ENCODE measurements at places on chromosomes 5 and 9.

DNA sequence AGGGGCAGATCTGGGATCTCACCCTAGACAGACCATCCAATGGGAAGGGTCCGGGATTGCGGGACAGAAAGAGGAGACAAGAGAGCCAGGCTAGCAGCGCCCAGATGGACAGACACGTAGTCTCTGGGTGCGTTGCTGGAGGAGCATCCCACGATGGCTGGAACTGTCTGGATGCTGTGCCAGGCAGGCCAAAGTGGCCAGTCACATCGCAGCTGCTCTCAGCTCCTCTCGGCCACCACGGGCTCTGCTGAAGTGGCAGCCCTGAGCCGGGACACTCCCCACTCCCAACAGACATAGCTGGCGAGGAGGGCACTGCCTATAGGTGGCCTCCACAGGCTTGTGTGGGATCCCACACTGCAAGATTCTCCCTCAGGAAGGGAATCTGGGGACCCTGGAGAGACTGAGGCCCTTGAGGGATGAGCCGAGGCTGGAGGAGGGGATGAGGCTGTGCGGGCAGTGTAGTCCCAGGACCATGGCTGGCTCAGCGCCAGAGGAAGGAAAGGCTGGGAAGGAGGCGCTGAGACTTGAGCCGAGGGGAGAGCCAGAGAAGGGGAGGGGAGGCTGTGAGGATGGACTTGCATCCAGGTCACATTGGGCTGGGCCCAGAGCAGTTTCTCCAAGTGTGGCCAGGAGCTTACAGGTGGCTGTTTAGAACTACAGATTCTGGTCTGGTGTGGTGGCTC is 10.3 kb upstream of the WDR5 start:
- DNase-seq = no peak

- DNase-seq = no peak
These were observed 103.9 kb downstream of the ST8SIA4 start for GRCh38 chr5:100799166-100799565.

DNA sequence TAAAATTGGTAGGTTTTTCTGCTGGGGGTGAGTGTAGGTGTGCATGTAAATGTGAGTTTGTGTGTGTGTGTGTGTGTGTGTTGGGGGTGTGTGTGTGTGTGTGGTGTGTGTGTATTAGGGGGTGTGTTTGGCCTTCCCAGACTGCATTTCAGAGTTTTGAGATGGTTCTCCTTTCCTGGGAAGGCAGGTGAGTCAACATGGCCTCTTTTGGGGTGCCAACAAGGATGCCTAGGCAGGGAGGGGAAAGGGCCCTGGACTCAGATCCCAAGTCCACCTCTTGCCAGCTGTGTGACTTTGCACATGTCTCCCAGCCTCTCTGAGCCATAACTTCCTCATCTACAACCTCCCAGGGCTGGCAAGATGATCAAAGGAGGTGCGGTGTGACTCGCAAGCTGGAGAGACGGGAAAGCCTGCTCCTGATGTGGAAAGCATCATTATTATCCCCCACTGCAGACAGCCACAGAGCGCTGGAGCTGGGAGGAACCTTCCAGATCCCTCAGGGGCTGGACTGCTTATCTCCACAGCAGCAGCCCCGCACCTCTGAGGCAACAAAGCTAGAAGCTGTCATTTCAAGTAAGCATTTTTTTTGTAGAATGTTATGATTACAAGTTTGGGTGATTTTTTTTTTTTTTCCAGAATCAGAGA is 63.5 kb upstream of the TBC1D2 start:
- DNase-seq = no peak

GRCh38 chr5:173969167-173970049 is 19.6 kb upstream of the C5orf47 start:
- DNase-seq = no peak

- no peak for DNase-seq
These were observed 209.8 kb downstream of the ENC1 start for GRCh38 chr5:74430631-74431289.

DNA sequence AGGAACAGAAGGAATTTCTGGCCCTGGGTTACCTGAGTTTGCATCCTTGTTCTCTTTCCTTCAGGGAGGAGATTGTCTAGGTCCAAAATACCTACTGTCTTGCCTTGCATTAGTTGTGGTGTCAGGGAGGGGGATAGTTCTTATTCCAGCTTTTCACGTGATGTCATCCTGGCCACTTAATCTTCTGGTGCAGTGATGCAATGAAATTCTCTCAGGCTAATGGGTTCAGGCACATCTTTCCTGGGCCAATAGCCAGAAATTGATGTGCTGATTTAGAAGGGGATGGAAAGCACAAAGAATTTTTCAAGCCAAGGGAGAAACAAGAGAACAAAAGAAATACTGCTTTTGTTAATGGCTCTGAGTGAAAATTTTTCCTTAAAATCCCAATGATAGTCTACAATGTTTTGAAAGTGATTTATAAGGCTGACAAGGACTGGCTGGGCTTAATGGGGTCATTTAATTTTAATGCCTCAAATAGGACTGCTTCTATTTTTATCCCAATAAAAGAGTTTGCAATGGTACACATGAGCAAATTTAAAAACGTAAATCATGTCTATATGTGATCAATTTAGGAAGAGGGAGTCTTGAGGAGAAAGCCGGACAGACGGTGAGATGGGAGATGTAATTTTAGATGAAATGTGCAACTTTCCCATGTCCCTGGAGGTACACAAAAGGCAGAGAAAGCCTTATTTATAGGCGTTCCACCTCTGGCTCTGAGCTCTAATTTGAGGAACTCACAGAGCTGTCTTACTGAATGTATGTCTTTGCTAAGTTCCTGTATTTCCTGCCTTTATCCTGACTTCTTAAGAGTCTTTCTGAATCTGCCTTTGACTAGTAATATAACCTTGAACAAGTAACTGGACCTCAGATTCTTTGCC is 89.3 kb upstream of the SV2C start:
- no peak for DNase-seq

DNA sequence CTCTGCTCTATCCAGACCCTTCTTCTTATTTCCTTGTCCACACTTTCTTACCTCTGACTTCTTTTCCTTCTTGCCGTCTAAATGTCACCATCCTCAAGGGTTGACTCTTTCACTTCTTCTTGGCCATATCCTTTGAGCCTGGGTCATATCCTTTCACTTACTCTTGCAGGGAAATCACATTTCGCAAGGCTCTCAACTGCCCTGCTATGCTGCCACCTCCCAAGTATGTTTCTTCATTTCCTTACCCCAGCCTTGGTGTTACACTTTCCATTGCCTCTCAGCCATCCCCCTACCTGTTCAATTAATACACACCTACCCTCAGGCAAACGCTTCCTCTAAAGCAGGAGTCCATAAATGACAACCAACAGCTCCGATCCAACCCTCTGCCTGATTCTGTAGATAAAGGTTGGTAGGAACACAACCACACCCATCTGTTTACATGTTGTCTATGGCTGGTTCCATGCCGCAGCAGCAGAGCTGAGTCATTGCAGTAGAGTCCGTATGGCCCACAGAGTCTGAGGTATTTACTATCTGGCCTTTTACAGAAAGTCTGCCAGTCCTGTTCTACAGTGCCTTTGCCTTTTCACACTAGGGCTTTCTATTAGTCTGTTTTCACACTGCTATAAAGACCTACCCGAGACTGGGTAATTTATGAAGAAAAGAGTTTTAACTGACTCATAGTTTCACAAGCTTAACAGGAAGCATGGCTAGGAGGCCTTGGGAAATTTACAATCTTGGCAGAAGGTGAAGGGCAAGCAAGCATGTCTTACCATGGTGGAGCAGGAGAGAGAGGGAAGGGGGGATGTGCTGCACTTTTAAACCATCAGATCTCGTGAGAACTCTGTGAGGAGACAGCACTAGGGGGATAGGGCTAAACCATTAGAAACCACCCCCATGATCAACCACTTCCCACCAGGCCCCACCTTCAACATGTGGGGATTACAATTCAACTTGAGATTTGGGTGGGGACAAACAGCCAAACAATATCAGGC is 97.9 kb downstream of the SV2C start:
- no peak for DNase-seq

- DNase-seq = no peak
These were observed 11.8 kb upstream of the CXXC5 start for GRCh38 chr5:139636207-139636792.

DNA sequence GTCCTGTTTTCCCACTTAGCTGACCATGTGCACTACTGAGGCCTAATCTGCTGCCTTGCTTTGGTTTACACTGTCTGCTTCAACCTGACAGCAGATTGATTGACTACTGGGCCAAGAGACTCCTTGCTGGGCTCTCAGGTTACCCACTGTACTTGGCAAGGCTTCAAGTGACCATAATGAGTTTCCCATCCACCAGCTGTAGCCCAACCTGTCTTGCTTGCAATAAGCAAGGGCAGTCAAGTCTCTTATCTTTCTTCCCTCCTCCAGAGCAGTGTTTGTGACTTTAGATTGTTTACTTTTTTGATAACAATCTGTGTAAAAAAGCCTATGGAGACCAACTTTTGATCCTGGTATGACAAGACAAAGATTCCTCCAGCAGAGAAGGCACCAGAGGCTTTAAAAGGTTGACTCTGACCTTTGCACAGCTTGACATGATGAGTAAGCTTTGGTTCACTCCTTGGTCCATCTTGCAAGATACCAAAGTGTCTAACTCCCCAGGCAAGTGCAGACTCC is 912.3 kb upstream of the SEMA6A start:
- no peak for DNase-seq

DNA sequence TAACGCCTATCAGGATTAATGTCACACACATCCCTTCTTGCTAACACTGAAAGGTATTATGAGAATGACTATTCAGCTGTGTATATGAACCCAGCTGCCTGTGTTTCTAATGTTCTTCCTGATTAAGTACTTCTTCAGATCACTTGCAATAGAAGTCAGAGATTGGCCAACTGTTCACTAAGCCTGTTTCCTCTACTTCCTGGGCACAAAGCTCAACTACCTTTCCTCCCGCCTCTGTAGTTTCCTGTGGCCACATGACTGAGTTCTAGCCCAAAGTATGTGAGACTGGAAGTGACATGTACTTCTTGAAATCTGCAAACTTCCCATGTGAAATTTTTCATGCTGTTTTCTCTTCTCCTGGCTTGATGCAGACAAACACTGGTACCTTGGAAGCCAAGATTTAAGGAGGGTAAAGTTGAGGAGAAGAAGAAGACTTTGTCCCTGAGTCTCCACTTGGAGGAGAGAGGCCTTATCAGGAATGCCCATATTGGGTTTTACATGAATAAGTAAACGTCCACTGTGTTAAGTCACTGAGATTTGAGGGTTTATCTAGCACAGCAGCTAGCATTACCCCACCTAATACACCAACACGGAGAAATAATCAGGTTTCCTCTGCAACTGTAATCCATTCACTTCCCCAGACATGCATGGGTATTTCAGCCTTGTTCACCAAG is 58.6 kb downstream of the SLIT3 start:
- DNase-seq = no peak

- DNase-seq = no peak
These were observed 257.9 kb downstream of the SGCD start for GRCh38 chr5:156584871-156585270.

GRCh38 chr9:127159325-127159801 is 36.9 kb upstream of the ANGPTL2 start:
- DNase-seq = no peak

DNA sequence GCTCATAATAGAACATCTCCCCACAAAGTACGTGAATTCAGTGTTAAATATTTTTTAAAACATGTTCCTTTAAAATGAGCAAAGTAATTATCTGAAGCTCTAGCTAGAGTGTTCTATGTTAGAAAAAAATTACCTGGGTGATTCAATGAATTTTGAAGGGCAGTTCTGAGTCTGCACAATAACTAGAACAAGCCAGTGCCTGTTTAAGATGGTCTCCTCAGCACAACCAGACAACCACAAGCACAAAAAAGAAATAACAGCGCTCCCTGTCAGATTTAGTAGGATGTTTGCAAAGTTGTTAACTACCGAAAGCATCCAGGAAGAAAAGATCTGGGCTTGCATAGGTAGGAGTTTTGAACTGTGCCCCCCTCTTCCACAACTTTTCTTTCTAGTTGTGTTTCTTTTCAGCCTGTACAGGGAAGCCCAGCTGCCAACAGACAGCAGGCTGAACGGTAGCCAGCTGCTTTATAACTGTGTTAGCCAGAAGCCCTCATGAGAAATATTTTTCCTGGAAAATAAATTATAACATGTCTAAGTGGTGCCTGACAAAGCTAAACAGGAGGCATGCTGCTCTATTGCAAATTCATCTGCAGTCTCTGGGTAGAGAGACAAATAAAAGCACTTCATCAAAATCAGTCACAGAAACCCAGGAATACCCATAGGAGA is 1026.9 kb downstream of the MAT2B start:
- DNase-seq = no peak

- DNase-seq = no peak
These were observed 137.9 kb downstream of the BNC2 start for GRCh38 chr9:16732546-16732945.

DNA sequence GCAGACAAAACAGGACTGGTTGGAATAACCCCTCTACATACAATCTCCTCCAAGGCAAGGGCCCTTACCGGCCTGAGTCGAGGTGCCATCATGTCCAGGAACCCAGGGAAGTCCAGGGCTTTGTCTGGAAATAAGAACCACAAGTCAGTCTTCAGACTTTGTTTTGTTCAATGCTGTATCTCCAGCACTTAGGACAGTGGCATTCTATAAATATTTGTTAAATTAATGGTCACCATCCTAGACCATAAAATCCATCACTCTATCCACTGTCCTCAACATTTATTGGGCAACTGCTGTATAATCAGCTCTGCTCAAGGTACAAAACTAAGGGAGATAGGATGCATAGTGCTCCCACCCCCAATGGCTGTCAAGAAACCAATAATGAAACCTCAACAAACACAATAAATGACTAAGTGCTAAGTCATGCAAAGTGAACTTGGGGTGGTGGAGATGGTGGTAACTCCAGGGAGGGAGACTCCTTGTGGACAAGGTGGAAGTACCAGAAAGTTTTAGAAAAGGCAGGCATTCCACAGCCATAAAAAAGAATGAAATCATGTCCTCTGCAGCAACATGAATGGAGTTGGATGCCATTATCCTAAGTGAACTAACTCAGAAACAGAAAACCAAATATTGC is 5.0 kb downstream of the RELL2 start:
- no peak for DNase-seq

GRCh38 chr5:137822158-137822764 is 45.4 kb upstream of the MYOT start:
- no peak for DNase-seq

DNA sequence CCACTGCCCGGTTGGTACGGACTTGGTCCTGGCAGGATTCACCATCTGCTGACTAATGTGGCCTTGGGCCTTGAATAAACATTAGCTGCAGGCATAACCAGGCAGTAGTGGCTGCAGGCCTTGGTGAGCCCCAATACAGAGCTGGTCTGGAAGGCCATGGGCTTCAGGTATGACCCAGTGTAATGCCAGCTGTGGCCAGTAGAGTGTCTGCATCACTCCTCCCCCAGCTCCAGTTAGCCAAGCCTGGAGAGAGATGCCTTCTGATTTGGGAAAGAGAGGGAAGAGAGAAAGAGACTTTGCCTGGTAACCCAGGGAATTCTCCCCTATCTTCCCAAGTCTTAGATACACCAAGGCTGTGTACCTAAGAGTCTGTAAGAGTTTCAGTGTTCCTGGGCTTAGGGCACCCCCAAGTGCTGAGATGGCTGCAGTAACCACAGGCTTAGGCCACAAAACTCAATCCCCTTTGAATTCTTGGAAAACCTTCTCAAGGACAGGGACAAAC is 5.6 kb upstream of the C5 start:
- no peak for DNase-seq

Measured in stimulated activated CD8-positive, alpha-beta memory T cell treated with anti-CD3 and anti-CD28 coated beads, Interleukin-4, amount 100 ng/mL, for 1 hour (primary cell).